ENCODE measurements at places on chromosomes 5 and 9.

- DNase-seq: no peak
Observed at GRCh38 chr5:134174841-134175839, 1.6 kb downstream of the SKP1 start.

DNA sequence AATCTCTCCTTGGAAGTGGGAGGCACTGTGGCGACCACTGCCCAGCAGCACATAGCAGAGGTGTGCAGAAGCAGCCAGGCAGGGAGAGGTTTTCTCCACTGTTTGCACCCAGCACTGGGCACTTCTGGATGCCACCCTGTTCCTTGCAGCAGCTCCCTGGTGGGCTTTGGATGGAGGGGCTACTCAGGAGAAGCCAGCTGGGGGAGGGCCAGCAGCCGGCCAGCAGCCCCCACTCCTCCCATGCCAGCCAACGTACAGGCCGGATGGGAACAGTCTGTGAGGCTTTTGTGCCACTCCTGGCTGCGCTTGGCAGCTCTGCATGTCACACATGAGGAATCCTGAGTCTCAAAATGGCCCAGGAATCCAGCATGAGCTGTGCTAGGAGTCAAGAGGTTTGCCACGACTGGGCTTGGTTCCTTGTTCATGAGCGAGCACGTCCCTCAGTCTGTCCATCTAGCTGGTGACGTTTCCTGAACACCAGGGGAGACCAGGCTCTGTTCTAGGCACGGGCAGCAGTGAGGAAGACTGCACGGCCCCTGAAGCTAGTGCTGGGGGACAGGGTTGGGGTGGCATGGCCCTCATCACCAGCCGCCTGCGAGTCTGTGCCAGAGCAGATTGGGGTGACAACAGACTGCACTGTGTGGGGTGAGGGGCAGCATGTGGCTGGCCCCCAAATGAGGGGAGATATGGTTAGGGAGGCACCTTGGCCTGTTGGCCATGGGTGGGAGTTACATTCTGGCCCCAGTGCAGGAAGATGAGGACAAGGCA lies 10.1 kb downstream of the PHF2 start:
- DNase-seq: no peak

DNA sequence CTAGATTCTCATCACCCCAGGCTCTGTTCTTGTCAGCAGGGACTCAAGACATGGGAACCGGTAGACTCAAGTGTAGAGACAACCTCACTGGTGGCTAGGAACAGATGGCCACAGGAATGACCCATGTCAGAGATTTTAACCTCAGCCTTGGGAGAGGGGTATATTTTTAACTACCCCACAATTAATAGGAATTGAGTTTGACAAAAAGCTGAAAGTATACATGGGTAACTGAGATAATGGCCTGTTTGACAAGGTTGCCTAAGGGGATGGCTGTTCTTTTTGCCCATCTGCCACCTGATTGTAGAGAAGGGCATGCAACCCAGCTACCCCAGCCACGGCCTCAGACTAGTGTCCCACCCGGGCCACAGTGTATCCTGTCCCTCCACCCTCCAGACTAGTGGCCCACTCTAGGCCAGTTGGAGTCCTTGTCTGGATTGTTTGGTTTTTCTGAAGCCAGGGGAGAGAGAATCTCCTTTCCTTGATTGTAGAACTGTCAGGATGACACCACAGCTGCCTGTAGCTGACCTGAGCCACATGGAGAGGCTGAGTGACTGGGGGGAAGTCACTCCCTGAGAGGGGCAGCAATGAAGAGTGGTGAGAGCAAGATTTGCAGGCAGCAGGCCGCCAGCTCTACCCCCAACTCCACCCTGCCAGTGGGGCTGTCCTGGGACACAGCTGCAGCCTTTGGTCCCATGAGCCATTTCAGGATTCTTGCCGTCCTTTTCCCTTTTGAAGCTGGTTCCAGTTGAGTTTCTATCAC lies 14.6 kb upstream of the ANGPTL2 start:
- DNase-seq: no peak

GRCh38 chr9:77946969-77947620 lies 84.5 kb downstream of the GNAQ start:
- no peak for DNase-seq

GRCh38 chr5:111995701-111996100 lies 238.7 kb upstream of the NREP start:
- DNase-seq: no peak

Measured in SW 1271 (cell line).